CD4-positive, alpha-beta T cell treated with Interleukin-21 for 1 hour (primary cell): ENCODE measurements at places on chromosomes 1 and 21.

DNA sequence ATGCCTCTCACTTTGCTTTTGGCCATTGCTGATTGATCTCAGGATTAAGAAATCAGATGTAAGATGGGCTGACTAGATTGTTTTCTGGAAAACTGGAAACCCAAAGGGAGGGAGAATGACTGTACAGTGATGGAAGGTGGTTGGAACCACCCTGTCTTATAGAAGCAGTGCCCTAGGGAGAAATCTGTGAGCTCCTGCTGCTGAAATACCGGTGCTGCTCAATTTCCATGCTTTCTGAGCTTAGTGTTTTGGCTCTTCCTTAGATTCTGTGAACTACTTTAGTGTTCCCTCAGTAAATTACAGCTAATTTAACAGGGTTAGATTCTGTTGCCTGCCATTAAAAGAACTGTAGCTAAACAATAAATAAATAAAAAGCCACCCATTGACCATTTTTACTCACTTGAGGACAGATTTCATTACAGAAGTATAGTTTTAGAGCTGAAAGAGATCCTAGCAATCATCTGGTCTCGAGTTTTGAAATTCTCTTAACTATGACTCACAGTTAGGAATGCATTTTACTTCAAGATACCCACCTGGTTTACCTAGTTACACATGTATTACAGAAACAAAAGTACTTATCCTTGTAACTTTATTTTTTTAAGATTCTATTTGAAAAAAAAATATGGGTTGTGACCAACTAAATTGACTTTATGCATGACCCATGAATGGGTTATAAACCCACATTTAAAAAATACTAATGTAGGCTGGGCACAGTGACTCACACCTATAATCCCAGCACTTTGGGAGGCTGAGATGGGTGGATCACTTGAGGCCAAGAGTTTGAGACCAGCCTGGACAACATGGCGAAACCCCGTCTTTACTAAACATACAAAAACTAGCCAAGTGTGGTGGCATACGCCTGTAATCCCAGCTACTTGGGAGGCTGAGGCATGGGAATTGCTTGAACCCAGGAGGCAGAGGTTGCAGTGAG lies 33.2 kb downstream of the CAMSAP2 start:
- no peak for DNase-seq

DNA sequence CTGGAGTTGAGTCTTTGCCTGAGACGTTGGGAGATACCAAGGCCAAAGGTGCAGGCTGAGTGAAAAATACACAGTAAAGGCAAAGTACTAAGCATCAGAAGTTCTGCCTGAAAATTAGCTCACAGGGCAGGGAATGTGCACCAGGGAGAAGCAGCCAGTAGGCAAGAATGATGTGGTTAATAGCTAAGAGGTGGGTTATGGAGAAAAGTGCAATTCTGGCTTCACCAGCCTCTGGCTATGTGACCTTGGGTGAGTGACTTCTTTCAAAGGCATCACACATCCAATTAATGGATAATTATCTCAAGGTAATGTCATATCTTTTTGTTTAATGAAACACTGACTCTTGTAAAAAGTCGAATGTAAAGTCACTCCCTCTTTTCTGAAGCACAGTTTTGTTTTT lies 230.7 kb upstream of the FGGY start:
- DNase-seq, result no peak

- no peak for DNase-seq
These were observed 14.7 kb downstream of the MDM4 start for GRCh38 chr1:204530932-204531331.

DNA sequence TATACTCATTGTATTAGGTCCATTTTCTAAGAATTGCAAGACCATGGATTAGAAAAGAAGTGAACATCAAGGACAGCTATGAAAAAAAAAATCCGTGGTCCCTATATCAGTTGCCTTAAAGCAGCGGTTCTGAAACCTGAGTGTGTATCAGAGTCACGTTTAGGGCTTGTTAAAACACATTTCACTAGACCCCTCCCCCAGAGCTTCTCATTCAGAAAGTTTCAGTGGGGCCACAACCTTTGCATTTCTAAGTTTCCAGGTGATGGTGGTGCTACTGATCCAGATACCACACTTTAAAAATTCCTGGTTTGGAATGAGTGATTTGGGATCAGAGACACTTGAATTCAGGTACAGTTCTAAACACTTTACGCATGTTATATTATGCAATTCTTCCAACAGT lies 96.1 kb upstream of the PRMT6 start:
- DNase-seq, result no peak

GRCh38 chr1:3360646-3361257 lies 93.7 kb upstream of the ARHGEF16 start:
- DNase-seq, result no peak

GRCh38 chr1:2783069-2783434 lies 18.4 kb downstream of the TTC34 start:
- DNase-seq, result no peak

DNA sequence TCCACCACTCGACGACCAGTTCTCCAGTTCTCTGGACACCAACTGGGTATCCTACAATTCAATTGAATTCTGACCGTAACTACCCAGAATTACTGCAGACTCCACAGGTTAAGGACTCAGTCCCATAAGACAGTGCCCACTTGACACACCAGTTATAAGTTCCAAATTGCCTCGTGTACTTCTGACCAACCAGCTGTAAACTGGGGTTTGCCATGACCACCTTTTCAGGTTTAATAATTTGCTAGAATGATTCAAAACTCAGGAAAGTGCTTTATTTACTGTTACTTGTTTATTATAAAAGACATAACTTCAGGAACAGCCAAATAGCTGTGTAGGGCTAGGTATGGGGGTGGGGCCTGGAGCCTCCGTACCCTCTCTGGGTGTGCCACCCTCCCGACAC lies 15.3 kb downstream of the NUDC start:
- DNase-seq, result no peak

GRCh38 chr21:38819051-38819718 lies 13.5 kb downstream of the ETS2 start:
- no peak for DNase-seq

GRCh38 chr1:202186327-202186726 lies 7.3 kb upstream of the LGR6 start:
- no peak for DNase-seq

DNA sequence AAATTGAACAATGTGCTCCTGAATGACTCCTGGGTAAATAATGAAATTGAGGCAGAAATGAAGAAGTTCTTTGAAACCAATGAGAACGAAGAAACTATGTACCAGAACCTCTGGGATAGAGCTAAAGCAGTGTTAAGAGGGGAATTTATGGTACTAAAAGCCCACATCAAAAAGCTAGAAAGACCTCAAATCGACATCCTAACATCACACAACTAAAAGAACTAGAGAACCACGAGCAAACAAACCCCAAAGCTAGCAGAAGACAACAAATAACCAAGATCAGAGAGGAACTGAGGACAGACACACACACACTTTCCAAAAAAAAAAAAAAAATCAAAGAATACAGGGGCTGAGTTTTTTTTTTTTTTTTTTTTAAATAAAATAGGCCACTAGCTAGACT lies 564.2 kb downstream of the SMYD3 start:
- DNase-seq, result peak; percentile 26

DNA sequence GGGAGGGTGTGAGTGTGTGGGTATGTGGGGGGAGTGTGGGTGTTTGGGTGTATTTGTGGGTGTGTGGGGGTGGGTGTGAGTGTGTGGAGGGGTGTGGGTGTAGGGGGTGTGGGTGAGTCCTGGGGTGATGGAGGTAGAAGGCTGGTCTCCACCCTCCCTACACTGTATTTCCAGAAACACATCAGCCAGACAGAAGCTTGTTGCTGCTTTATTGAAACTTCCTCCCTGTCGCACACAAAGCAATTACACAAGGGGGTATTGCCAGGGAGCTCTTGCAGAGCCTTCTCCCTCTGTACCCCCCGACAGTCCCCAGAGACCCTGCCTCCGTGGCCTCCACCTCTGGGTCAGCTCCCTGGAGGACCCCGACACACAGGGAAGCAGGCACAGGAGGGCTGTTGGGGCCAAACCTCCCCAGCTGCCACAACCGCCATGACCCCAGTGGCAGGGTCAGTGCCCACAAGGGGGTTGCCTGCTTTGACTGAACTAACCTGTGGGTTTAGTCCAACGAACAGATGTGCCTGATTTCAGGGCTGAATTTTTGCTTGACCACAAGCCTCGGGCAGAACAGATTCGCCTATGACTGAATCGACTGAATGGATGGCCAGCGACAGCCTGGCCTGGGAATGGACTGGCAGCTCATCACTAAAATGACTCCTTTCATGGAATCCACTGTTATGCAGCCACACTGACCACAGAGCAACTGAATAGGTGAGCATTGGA lies 9.1 kb upstream of the MATN1 start:
- DNase-seq, result no peak

DNA sequence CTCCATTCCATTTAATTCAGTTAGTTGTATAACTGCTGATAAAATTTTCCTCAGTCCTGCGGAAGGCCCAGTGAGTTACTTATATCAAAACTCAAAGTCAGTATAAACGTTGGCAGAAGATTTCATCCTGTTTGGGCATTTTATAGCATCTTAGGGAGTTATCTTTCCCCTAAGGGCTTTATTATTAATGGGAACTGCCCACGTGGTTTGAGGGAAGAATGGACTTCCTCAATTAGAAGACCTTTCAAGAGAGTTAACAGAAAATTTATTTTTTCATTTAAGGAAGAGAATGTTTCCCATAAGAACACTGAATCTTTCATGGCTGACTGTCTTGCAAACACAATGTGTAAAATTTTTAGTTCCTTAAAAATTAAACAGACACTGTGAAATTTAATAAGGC lies 400.1 kb downstream of the NEGR1 start:
- DNase-seq, result no peak

- DNase-seq, result no peak
These were observed 17.9 kb upstream of the RGS18 start for GRCh38 chr1:192140382-192140781.

DNA sequence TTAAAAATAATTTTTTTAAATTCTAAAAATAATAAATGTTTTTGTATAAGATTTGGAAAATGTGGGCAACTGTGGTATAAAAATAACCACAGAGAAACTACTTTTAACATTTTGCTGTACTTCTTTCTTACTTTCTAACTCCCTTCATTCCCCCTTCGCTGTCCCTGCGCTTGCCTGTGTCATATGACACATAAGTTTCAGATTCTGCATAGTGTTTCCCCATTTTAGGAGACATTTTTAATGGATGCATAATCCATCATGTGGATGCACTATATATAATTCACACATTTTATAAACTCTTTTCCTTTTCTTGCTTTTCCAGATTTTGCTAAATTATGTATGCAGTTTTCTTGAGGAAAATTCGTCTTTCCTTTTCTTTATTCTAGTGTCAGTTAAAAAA lies 16.3 kb downstream of the ATG4C start:
- DNase-seq, result no peak

DNA sequence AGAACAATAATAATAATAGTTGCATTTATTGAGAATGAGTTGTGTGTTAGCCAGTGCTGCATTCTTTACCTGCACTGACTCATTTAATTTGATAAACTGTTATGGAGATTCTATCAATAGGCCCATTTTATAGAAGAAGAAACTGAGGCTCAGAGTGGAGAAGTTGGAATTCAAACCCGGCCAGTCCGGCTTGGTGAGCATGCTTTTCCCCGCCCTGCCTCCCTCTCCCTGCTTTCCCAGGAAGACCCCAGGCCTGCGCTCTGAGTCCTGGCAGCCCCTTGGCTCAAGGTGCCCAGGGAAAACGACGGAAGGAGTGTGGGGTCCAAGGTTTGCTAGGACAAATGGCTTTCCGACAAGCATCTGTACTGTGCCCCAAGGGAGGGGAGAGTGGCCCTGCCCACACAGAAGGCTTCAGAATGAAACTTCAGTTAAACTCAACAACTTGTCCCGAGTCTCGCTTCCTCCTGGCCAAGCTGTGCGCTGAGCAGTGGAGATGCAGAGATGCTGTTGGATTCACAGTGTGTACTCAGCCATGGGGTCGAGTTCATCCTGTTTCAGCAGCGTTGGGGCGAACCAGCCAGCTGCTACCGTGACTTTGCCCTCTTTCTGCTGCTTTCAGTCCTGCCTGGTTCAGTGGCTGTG lies 23.3 kb upstream of the PADI6 start:
- no peak for DNase-seq

DNA sequence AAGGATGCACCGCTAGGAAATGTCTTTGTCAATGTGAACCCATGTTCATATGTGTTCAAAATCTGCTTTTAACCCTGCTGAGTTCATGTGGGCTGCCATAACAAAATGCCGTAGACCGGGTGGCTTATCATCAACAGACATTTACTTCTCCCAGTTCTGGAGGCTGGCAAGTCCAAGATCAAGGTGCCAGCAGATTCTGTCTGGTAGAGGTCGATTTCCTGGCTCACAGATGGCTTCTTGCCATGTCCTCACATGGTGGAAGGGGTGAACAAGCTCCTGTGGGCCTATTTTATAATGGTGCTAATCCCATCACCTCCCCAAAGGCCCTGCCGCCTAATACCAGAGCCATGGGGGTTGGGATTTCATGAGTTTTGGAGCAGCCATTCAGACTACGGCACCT lies 4.6 kb upstream of the CDCP2 start:
- DNase-seq, result no peak

DNA sequence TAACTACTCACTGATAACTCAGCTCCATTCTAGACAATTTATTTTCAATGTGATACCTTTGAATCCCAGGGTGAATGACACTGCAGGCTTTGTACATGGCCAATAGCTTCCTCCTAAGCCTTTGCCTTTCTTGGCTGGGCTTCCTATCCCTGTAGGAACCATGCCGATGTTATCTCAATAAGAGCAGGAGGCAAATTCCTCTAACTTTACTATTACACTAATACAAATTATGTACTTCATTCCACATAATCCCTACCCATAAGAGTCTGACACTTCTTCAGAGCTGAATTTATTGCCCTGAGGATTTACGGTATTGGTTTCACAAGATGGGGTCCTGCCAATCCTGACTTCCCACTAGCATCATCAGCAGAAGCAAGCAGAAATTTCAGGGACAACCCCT lies 14.0 kb downstream of the TGFBR3 start:
- no peak for DNase-seq

GRCh38 chr1:150537732-150538684 lies 11.2 kb upstream of the ADAMTSL4 start:
- no peak for DNase-seq

- no peak for DNase-seq
These were observed 95.9 kb downstream of the PHTF1 start for GRCh38 chr1:113663165-113663951.

DNA sequence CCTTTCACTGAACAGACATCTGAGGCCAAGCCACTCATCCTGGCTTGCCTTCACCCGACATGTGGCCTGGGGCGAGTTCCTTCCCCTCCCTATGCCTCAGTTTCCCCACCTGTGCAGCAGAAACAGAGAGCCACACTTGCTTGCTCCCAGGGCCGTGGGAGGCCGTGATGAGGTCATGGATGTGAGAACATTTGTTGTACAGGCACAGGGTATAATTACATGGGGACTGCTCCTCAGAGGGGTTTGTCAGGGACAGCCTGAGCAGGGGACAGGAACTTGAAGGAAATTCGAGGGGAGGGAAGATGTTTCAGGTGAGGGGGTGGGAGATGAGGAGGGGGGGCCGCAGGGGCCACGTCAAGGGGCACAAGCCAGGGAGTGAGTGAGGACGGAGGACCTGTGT lies 56.1 kb downstream of the ALPL start:
- no peak for DNase-seq

DNA sequence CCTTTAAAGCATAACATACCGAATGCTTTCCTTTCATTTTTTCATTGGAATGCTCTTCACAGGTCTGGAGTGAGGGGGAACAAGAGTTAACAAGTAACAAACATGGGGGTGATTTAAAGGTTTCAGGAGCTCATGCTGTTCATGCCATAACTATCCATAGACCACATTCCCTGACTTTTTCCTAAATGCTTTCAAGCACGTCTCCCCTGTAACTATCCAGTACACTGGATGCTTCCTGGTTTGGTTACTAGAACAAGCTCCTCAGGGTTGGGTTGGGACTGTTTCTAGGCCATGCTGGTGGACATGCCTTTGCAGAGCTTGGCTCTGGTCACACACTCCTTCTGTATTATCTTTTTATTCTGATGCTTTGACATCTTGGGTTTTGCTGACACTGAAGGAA lies 38.6 kb downstream of the KCNK1 start:
- no peak for DNase-seq
